Sciatic nerve (tissue), 2 donors: ENCODE measurements at places on chromosomes 2 and 18. TPM values are rescaled to one million over a fixed set of nuclear protein-coding genes. Genes with fewer than 3 reads are reported as not detected.

The ADGRF3 gene
- total RNA-seq: not detected

The ALPI gene
- total RNA-seq: not detected

The CNDP2 gene
- 162 TPM for total RNA-seq

The MDH1B gene
- 1.9 TPM for total RNA-seq

The RAPGEF4 gene
- total RNA-seq: 9.3 TPM

The ANKRD30BL gene
- total RNA-seq: not detected

The SULT1C2 gene
- total RNA-seq: 3.3 TPM

The TMEM185B gene
- 19.9 TPM for total RNA-seq
